Choroid plexus epithelial cell (primary cell): ENCODE measurements at places on chromosomes 2 and 18.

DNA sequence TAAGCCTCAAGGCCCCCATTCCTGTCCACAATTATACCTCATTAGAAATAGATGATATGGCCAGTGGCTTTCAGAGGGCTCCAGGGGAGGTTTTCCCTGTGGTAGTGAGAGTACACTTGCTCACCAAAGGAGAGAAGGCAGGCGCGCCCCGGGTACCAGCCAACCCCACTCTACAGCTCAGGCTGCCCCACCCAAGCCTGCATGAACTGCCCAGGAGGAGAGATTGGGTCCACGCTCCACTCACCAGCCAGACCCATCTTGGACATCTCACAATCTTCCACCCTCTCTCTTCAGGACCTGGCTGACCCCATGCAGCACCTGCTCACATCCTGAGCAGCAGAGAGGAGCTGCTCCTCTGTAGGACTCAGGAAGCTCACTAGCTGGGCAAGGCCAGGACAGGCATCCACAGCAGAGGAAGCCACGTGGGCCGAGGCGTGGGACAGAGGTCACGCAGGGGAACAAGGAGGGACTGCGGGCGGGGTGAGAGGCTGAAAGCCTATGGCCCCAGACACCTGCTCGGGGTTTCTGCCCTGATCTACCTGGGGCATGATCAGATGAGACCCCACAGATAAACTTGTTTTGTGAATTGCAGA lies 53.9 kb upstream of the GLI2 start:
- DNase-seq, result no peak

GRCh38 chr2:41870265-41870585 lies 177.6 kb upstream of the PKDCC start:
- DNase-seq, result no peak

DNA sequence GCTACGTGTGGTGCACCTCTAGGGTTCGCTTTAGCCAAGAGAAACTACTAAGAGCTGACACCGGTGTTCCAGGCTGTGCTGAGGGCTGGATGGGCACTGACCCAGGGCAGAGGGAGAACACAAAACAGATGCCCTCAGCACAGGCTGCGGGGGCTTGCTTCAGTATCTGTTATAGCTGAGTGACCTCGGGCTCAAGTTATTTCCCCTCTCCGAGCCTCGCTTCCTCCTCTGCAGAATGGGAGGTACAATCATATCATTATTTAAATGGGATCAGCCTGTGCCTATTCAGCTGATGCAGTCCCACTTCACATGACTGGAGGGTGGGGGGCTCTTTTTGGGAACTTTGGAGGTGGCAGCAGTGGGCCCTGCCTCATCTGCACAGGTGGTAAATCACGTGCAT lies 156.1 kb upstream of the APCDD1 start:
- no peak for DNase-seq

GRCh38 chr2:219844401-219845091 lies 217.1 kb downstream of the SLC4A3 start:
- no peak for DNase-seq

GRCh38 chr2:42386682-42387081 lies 25.7 kb upstream of the COX7A2L start:
- DNase-seq, result peak; percentile 25

DNA sequence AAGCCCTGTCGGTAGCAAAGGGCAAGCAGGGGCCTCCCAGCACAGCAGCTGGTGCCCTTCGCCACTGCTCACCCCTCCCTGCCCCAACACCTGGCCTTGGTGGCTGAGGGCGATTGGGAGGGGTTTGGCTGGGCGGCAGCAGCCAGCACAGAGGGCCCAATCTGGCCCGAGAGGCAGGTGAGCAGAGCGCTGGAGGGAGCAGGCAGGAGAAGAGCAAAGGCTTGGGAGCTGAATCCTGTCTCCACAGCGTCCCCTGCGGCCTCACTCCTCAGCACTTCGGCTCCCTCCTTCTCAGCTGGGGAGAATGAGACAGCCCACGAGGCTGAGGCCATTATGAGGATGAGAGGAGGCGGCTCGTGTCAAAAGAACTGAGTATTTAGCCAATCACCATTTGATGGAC lies 74.9 kb upstream of the TAF1B start:
- peak; percentile 45 for DNase-seq
